ENCODE measurements at places on chromosomes 3 and 15.

- no peak for DNase-seq
Observed at GRCh38 chr3:128432301-128432970, 34.3 kb downstream of the DNAJB8 start.

- no peak for DNase-seq
Observed at GRCh38 chr15:94626949-94627348, 395.6 kb downstream of the MCTP2 start.

DNA sequence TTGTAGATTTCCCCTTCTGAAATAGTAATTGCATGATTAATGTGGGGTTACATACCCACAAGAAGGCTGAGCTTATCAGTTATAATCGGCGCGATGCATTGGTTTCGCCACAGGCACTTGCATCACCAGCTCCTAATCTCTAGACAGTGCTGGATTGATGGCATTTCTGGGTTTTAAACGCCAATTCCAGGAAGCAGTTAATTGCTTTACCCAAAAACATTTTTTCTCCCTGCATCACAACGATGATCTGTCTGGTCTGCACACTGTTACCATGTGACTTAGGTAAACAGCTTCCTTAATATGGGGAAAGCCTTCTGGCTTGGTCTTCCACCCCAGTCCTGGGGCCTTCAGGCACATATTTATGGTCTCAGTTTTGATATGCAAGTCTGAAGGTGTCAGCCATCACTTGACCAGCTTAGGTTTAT is 70.0 kb upstream of the HEG1 start:
- DNase-seq, result no peak

DNA sequence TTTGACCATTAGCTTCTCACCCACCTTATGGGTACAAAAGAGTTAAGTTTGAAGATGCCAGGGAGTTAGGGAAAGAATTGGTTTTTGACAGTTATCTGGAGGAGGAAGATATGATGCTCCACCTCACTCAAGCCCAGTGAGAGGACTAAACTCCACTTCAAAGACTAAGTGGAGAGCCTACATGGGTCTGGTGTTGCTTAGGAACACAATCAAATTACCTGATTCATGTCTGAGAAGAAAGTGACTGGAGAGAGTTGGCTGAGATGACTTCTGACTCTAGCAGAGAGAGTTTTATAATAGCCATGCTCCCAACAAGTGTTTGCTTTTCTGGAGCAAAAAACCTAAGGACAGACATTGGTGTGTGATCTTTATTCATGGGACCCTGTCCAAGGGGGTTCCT is 43.3 kb downstream of the SUCNR1 start:
- no peak for DNase-seq

GRCh38 chr3:53109891-53110771 is 20.1 kb downstream of the RFT1 start:
- DNase-seq, result no peak

- no peak for DNase-seq
Observed at GRCh38 chr3:190558316-190558715, 44.4 kb downstream of the IL1RAP start.

- DNase-seq, result no peak
Observed at GRCh38 chr3:107997671-107998070, 93.2 kb downstream of the CD47 start.

DNA sequence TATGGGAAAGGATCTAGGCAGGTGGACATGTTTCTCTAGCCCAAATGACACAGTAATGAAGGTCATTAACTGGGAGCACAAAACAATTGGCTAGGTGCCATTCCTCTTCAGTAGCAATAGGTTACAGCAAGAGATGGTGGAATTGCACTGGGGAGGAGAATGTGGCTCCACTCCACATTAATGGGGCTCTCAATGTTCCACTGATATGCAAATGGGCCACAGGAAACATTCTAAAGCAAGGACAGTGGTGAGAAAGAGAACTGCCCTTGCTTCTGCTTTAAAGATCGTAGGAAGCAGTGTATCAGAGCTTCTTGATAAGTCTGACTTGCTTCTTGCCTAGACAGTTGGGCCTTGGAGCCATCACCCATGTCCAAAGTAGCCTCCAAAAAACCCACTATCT is 271.4 kb upstream of the PPP2R3A start:
- DNase-seq, result no peak

DNA sequence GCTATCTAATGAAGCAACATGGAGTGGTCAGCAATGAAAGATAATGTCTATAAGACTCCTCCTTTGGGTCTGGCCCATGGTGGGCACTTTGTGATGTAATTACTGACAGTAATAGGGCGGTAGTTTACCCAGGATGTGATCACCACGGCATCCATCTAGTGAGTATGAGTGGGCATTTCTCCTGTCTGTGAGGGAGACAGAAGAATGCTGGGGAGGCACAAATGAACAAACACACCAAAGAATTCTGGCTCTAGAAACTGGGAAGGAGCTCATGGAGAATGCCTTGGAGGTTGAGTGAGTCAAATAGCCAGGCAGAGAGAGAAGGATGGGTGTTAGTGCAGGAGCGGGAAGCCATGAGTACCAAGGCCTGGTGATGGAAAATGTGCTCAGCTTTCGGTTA is 217.5 kb downstream of the WNT5A start:
- no peak for DNase-seq

GRCh38 chr15:61084944-61085367 is 144.1 kb downstream of the RORA start:
- DNase-seq, result peak; percentile 24

GRCh38 chr3:170657312-170657711 is 71.4 kb upstream of the SLC7A14 start:
- no peak for DNase-seq

DNA sequence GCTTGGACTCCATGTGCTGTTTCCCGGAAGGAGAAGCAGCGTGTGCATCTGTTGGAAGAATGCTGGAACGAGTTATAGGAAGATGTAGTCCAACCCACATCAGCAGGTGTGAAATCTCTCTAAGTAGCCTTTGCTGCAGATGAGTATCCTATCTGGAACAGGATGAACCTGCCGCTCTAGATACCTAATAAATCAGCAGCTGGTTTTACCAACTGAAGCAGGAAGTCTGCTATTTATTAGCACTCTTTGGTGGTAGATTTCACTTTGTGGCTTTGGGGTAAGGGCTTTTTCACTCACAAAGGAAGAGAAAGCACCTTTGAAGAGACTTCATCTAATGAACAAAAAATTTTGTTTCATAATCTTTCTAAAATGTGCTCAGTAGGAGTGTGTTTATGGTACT is 66.4 kb downstream of the DCUN1D1 start:
- DNase-seq, result no peak

DNA sequence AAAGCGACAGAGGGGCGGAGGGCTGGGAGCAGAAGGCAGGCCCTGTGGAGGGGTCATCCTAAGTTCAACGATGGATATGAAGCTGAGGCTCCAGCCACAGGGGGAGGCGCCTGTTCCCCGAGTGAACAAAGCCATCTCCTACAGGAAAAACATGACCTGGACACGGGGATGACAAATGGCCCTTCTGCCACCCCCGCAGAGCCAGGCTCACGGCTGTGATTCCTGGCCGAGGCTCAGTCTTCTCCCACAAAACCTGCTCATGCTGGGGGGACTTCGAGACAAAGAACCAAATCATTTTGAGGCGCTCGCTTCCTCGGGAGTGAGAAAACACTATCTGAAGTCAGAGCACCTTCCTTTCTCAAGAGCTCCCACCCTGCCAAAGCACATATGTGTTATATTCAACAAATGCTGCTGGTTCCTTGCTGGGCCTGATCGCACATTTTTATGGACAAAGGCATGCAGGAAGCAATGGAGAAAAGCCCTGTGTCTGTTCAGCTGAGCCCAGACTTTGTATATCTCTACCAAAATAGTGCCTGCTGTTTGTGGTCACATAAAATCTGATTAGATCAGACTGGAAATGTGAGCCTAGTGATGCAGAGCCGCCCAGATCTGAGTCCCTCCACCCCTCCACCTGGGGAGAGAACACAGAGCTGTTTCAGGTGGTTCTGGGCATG is 5.6 kb downstream of the RBP1 start:
- DNase-seq, result no peak
